ENCODE measurements at places on chromosomes 3 and 15. TPM values are rescaled to one million over a fixed set of nuclear protein-coding genes. Genes with fewer than 3 reads are reported as not detected.

DNA sequence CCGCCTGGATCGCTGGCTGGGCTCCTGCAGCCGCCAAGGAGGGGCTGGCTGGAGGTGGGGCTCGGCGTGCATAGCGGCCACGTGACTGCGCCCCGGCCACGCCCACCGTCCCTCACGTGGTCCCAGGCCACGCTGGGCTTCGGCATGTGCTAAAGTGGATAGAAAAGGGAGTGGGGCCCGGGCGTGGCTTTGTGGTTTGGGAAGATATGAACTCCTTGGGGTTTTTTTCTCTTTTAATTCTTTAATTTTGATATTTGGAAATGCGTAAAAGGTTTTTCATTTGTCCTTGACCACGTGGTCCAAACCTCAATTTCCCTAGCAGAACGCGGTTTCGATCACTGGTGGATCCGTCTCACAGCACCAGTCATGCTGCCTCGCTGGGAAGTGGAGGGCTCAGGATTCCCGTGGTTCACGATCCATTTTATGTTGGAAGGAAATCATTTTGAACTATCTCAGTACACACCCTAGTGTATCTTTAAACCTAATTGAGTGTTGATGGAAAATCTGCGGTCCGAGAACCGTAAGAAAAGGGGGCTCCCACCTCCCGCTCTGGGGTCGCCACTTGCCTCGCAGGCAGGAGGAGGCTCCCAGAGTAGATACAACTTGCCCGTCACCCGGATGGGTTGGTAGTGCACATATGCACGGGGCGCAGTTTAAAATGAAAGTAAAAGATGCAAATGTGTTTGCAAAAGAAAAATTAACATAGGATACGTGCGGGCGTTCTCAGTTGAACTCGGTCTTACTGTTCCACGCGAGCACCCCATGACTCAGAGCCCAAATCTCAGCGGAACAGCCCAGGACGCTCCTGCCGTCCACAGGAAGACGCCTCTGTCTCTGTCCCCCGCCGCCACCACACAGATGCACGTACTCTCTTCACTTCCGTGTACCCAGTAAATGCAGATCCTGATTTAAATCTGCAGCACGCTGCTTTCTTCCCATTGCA, 141.9 kb downstream of the PGPEP1L start:
- H3K36me3 ChIP-seq, result no peaks in the 10 kb centered on the region
- H3K27me3 ChIP-seq, result no peaks in the 10 kb centered on the region
- DNase-seq, result no peak
- H3K4me3 ChIP-seq, result no peak overlapping the region

SNX22 gene
- total RNA-seq, result 1.9 TPM

DNA sequence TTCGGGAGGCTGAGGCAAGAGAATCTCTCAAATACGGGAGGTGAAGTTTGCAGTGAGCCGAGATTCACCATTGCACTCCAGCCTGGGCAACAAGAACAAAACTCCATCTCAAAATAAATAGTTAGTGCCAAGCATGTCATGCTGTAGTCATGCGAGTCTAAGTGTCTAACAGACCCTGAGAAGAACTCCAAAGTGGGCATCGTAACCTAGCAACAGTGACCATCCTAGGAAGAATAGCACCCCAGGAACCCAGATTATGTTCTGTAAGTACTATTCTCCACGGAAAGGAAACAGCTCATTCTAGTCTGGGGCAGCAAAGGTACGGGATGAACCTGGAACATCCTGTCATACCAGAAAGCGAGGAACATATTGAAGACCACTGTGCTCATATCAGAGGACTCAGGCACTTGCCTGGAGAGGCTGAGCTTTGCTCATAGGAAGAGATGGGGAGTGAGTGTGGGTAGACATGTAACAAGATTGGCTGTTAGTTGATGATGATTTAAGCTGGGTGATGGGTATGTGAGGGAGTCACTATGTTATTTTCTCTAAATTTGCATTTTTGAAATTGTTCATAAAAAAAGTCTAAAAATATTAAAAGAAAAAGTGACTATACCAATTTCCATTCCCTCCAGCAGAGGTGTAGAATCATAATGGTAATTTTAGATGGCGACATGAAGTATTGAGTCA, 31.7 kb downstream of the BCL2L10 start:
- H3K27me3 ChIP-seq, result no peaks in the 10 kb centered on the region
- no peak for DNase-seq
- no peak overlapping the region for H3K27ac ChIP-seq
- no peak overlapping the region for H3K4me3 ChIP-seq
- no peaks in the 10 kb centered on the region for H3K4me1 ChIP-seq

DNA sequence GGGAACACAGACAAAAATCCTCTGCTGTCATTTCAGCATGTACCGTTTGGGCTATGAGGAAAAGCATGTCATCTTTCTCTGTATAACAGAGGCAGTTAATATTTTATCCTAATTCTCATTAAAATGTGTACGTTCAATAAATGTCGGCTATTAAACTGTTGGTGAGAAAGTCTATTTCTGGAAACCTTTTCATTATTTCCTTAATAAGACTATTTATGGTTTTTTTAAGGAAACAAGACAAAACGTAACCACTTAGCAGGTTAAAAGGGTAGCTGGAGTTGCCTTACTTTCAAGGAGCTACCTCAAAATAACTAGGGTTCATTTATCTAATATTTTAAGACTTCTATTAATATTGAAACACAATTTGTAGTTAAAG, 1.8 kb upstream of the STT3B start:
- no peaks in the 10 kb centered on the region for H3K4me1 ChIP-seq
- H3K27ac ChIP-seq, result no peak overlapping the region
- no peaks in the 10 kb centered on the region for H3K27me3 ChIP-seq
- H3K36me3 ChIP-seq, result peaks cover 11% of the 10 kb centered on the region

- no peak overlapping the region for H3K4me3 ChIP-seq
- H3K4me1 ChIP-seq, result peaks cover 5% of the 10 kb centered on the region
- DNase-seq, result no peak
- no peaks in the 10 kb centered on the region for H3K27me3 ChIP-seq
- no peak overlapping the region for H3K27ac ChIP-seq
- no peaks in the 10 kb centered on the region for H3K36me3 ChIP-seq
Measured at GRCh38 chr15:96701443-96701842, 370.9 kb downstream of the NR2F2 start.

GRCh38 chr3:45021524-45022297, 4.4 kb upstream of the CLEC3B start:
- no peak for DNase-seq
- H3K4me1 ChIP-seq, result peaks cover 6% of the 10 kb centered on the region
- H3K4me3 ChIP-seq, result no peak overlapping the region
- H3K36me3 ChIP-seq, result no peaks in the 10 kb centered on the region

Measured in endodermal cell (in vitro differentiated cells).